ENCODE measurements at places on chromosomes 6 and 20. TPM values are rescaled to one million over a fixed set of nuclear protein-coding genes. Genes with fewer than 3 reads are reported as not detected.

The KCNK16 gene
- not detected for total RNA-seq

The SEL1L2 gene
- total RNA-seq: not detected

The CCN5 gene
- 21.1 TPM for total RNA-seq

The PCSK2 gene
- not detected for total RNA-seq

The TRIM40 gene
- not detected for total RNA-seq

The LRRC73 gene
- total RNA-seq: 0.32 TPM
